NCI-H1436 treated with DMSO at 0.1 percent for 48 hours (cell line): ENCODE measurements at places on chromosomes 11 and 22.

DNA sequence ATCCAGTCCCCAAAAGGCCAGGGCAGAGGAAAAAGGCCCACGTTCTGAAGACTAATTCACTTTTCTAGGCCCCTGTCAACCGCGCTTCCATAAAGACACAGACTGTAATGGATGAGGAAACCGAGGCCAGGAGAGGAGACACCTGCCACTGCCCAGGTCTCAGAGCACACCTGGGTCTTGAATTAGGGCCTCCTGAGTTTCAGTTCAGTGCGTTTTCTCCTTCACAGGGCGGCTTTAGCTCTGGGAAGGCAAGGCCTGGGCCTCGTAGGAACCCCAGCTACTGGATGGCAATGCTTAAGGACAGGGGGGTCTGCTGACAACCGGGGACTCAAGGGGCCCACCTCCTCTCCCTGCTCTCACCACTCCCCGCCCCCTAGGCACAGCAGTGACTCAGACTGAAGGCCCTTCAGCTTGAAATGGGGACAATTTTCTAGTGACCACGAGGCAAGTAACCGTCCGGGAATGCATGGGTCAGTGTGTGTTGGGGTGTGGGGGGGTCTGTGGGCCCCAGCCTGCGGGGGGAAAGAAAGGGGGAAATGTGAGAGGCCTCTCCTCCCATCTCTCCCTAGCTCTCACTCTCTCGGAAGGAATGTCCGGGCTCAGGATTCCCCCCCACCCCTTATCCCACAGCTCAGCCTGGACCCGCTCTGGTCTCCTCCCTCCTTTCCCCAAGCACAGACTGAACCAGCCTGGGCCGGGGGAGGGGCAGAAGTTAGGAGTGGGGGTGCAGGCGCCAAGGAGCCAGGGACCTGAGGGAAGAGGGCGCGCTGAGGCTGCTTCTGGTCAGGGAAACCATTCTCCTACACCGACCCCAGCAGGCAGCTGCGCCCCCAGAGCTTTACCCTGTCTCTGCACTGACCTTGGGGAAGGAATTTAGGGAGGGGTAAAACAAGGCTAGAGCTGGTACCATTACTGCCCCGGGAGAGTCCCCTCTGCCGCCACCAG lies 17.2 kb downstream of the CREB3L1 start:
- DNase-seq, result no peak

DNA sequence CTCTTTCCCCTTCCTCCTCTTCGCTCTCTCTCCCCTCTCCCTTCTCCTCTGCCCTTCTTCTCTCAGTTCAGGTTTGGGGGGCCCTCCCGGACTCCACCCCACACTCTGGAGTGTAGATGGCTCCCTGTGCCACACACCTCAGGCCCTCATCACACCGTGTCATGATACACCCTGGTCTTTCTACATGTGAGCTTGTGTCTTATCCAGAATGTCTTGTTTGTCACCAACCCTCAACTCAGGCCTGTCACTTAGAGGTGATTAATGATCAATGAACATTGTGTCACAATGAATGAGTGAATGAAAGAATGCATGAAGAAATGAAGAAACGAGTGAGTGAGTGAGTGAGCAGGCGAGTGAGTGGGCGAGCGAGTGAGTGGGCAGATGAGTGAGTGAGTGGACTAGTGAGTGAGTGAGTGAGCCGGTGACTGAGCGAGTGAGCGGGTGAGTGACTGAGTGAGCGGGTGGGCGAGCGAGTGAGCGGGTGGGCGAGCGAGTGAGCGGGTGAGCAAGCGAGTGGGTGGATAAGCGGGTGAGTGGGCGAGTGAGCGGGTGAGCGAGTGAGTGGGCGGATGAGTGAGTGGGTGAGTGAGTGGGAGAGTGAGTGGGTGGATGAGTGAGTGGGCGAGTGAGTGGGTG lies 33.8 kb downstream of the CAPN1 start:
- no peak for DNase-seq

GRCh38 chr11:420911-421321 lies 6.1 kb upstream of the SIGIRR start:
- no peak for DNase-seq

DNA sequence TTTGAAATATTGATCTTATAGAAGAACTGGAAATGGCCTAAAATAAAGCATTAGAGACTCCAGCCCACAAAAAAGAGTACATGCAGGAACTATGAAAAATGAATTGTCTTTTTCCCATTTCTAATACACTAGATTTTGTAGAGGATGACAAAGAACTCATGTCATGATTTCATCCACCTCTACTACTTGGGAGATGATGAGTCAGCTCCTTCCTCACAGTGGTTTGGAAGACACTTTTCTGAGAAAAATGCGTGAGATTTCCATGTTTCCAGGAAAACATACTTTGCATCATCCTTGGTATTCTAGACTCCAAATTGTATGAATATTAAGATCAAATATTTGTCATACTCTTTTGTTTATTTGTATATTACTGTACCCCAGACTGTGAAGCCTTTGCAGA lies 500.5 kb downstream of the FAM181B start:
- DNase-seq, result no peak

DNA sequence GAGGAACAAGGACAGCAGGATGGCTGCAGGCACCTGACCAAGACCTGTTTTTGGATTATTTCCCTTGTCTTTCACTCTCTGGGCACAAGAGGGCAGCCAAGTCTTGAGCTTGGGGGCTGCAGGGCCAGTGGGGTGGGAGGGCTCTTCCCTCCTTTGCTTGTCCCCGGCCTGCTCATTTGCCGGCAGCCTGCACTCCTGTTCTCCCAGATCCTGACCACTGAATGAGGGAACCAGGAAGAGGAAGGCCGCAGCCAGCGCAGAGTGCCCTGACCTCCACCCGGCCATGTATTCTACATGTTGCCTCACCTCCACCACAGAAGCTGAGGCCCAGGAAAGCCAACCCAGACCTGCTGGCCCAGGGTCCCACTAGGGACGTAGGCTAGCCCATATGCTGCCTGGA lies 15.5 kb upstream of the NNMT start:
- peak; percentile 7 for DNase-seq

GRCh38 chr11:64608046-64608445 lies 17.0 kb downstream of the SLC22A12 start:
- no peak for DNase-seq

- DNase-seq, result no peak
These were observed 54.6 kb downstream of the KCNA4 start for GRCh38 chr11:29962243-29962642.

GRCh38 chr11:108967571-108967970 lies 302.7 kb downstream of the DDX10 start:
- DNase-seq, result no peak

GRCh38 chr11:68021167-68021787 lies 9.2 kb upstream of the NDUFS8 start:
- no peak for DNase-seq

DNA sequence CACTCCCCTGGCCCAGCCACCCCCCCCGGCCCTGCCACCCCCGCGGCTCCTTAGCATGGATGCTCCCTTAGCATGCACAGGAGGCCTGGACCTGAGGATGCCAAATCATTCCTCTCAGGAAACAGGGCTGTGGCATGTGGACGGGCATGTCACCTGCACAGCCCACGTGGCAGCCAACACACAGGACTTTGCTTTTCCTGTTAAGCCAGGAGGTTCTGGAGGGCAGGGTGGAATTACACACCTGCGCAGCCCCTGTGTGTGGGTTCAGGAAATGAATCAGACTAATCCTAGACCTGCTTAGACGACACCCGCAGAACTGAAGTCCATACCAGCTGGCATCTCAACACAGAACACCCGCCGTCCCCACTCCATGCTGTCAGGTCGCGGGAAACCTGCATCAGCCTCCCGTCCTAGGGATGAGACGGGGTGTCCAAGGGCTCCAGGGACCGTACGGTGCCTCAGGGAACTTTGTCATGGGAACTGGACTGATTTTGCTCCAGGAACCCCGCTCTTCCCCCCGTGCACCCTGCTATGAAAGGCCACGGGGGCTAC lies 10.2 kb downstream of the CERK start:
- no peak for DNase-seq

DNA sequence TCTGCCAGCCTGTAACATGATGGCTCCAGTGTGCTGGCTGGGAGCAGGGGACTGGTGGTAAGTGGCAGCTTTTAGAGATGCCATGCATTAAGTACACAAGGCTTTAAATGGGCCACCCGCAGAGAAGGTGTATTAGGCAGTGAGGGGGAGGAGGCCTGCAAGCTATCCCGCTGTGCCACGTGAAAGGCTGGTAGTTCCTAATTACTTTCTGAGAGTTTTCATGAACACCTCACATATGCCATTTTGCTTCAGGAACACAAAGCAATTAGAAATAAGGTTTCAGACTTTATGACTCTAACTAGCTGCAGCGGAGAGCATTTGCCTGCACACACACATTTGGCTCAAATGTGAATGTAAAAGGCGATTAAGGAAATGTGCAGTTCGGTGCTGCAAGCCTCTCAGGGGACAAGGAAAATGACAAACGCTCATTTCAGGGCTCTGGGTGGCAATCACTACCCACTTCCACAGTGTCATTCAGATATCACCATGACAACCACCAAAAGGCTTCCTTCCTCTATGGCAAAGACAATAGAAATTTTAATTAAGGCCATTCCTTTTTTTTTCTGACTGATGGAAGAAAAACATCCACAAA lies 116.6 kb downstream of the PLEKHA7 start:
- DNase-seq, result peak; percentile 65

GRCh38 chr11:119661226-119661625 lies 67.8 kb downstream of the NECTIN1 start:
- no peak for DNase-seq

DNA sequence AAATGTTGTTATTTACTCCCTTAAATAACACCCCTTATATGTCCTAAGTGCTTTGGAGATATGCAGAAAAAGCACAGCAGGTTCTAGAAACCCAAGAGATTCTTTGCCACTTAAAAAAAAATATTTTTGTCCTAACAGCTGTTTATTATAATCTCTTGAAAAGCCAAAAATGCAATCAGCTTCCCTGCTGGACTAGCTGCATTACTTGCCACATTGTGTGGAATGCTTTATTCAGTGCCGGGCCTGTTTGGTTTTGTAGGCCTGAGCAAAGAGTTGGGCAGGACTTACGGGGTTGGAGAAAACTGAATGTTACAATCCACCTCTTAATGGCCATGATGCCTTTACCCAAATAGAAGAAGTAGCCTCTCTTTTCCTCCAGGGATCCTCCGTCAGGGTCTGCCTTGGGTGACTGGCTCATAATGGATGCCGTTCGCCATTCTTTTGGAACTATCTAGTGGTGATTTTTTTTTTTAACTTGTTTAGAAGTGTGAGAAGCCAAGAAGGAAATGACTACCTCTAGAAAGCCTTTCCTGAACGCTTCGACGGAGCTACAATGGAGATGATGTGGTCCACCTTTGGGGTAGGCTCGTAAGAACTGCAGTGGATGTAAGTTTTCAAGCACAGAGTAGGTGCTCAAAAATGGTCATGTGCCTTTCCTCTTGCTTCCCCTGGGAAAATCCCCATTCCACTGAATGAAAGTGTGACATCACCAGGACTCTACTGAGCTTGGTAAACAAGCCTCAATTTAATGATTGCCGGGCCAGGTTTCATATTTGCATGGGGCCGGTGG lies 241.3 kb upstream of the NCAM1 start:
- no peak for DNase-seq

- no peak for DNase-seq
These were observed 73.5 kb downstream of the BRD1 start for GRCh38 chr22:49753961-49754695.

DNA sequence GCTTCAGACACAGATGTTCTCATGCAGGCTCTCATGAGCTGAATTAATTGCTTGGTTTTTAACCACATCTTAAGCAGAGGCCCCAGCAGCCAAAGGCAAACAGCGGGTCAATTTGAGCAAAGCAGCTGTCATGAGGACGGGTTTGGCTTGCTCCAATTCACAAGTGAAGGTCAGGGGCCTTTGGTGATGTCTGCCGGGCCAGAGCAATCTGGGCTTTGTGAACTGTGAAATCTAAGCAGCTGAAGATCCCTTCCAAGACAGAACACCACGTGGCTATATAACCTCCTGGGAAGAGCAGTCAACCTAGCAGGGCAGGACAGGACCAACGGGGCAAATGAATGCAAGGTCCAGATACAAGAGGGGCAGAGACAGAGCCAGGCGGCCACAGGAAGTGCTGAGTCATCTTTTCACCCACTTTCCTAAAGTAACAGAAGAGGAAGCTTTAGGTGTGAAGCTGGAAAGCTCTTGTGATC lies 187.3 kb upstream of the B3GAT1 start:
- no peak for DNase-seq

GRCh38 chr11:398826-399225 lies 4.8 kb downstream of the PKP3 start:
- no peak for DNase-seq

DNA sequence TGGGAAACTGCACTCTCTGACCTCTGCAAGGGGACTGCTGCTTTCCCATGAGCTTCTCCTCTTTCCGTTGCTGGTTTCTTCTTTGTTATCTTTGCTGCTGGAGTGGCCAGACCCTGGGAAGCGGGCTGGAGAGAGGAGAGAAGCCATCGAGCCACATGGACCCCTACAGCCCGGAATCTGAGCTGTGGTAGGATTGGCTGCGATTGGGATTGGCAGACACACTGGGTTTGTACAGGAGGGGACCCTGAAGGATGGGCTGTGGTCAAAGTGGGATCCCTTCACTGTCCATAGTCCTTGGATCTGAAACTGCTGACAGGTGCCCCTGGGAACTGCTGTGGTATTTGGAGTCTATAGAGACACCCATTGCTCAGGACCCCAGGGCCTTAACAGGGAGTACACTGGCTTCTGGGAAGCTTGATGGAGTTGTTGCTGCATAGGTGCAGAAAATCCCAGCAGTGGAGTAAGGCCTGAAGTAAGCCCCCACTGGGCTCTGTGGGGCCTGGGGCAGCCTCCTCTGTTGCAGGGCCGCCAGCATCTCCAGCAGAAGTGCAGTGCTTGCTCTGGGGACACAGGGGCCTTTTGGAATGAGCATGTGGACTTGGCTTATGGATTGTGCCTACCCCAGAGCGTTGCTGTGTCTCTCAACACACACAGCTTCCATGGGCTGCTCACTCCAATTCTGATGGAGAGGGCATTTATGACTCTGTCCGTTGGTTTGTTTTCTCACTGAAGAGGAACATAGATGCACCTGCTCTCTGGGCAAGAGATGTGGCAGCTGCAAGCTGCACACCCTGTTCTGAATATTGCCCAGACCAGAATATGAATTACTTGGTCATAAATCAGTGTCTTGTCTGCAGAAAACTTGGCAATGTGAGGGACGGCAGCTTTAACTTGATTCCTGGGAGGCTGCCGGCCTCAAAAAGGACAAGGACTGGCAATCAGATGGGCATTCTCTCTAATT lies 32.0 kb downstream of the BCR start:
- no peak for DNase-seq

DNA sequence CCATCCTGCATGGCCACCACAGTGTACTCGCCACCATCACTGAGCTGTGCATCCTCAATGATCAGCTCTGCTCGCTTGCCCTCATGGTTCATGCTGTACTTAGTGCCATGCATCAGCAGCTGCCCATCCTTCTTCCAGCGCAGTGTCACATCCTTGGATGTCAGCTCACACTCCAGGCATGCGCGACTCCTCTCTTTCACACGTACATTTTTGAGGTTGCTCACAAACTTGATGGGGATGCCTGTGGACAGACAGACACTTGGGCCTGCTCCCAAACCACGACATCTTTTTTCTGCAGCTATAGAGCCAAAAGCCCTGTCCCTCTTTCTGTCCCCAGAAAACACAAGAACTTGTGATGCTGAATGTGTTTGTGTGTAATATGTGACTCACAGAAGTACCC lies 10.5 kb downstream of the IGSF22 start:
- no peak for DNase-seq
